ENCODE measurements at places on chromosomes 7 and 10. TPM values are rescaled to one million over a fixed set of nuclear protein-coding genes. Genes with fewer than 3 reads are reported as not detected.

DNA sequence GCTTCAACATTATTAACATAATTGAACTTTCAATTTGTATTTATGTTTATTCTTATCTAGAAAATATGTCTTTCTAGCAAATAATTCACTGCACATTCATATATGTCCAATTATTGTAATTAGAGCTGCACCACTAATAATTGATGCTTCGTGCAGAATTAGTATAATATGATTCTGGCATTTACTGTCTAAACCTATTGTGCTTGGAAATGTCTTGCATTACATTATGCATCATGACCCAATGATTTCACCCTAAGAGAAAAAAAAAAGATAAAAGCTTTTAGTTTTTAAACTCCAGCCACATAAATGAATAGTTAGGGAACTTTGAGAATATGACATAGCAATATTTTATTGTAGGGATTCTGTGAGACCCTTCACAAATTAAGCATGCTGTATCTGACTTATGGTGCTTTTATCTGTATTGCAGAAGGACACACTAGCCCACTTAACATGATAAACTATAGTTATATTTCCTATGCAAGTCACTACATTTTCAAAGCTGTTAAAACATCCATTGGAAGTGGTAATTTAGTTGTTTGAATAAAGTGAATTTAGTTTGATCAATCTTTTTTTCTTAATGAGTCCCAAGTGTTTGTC lies 1609.1 kb downstream of the REEP3 start:
- H3K27ac ChIP-seq: no peak overlapping the region
- H3K27me3 ChIP-seq: no peaks in the 10 kb centered on the region
- H3K4me1 ChIP-seq: no peaks in the 10 kb centered on the region
- H3K4me3 ChIP-seq: no peak overlapping the region
- no peak for DNase-seq
- H3K36me3 ChIP-seq: no peaks in the 10 kb centered on the region

DNA sequence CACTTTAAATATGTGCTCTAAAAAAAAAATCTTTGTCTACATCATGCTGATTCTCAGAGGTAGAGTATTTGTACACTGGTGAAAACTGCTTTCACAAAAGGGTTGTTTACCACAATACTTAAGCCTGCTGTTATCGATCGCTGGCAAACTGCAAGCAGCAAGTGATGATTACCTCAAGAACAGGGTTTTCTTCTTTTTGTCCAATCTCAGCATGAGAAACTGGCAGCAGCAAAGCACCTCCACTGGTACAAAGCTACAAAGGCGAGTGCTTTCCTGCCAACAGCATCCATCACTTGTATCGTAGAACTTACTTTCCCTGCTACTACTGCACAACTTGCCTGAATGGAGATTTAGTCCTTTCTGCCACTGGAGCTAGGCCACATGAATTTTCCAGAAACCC lies 276.5 kb downstream of the DGKB start:
- no peaks in the 10 kb centered on the region for H3K4me1 ChIP-seq
- H3K27ac ChIP-seq: no peak overlapping the region
- H3K36me3 ChIP-seq: no peaks in the 10 kb centered on the region
- DNase-seq: no peak
- H3K27me3 ChIP-seq: no peaks in the 10 kb centered on the region
- H3K4me3 ChIP-seq: no peak overlapping the region

GRCh38 chr10:11260170-11260569 lies 242.5 kb downstream of the CELF2 start:
- no peak for DNase-seq
- H3K36me3 ChIP-seq: peaks cover 6% of the 10 kb centered on the region
- H3K27ac ChIP-seq: no peak overlapping the region
- H3K4me3 ChIP-seq: no peak overlapping the region
- peaks cover 3% of the 10 kb centered on the region for H3K4me1 ChIP-seq

DNA sequence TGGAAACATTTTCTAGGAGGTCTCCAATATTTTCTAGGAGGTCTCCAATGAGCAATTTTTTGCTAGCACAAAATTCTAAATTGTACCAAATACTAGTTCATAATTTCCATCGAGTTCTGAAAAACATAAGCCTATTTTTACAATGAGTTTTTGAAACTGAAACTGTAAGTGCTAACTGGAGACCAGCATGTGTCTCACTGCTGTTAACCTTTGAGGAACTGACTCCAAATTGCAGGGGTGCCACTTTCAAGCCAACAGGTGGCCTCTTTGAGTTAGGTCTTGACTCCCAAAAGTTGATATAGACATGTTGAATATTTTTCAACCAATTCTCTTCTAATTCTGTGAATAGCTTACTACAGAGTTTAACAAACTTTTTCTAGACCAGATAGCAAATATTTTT lies 58.8 kb downstream of the CAV1 start:
- H3K27ac ChIP-seq: peak overlapping the region; percentile 56
- no peaks in the 10 kb centered on the region for H3K27me3 ChIP-seq
- no peak overlapping the region for H3K4me3 ChIP-seq
- H3K4me1 ChIP-seq: no peaks in the 10 kb centered on the region

- H3K4me3 ChIP-seq: no peak within 1 kb of the TSS
- DNase-seq: peak; percentile 64
- no peaks in the 10 kb centered on the region for H3K36me3 ChIP-seq
- no peaks in the 10 kb centered on the region for H3K27me3 ChIP-seq
- no peaks in the 10 kb centered on the region for H3K4me1 ChIP-seq
These were observed at the start of gene CLDN3 for GRCh38 chr7:73770002-73770859. TSS of gene CLDN3 (minus strand) at chr7:73770270. CDS start at chr7:73770049, 221 bp downstream.

DNA sequence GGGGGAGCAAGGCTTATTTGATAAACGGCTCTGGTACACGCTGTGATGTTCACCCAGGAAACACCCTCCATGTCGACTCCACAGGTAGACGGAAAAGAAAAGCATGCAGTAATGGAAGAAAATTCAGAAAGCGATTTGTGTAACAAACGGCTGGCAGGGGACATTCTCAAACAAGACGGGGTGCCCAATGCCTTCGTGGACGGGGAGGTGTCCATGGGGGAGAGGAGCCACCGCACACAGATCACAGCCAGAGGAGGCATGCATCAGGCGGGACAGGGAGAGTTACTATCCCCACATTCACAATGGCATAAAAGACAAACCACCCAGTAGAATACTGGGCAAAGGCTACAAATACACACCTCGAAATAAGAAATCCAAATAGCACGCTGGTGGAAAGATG lies 20.1 kb downstream of the CNPY1 start:
- peak; percentile 22 for DNase-seq
- no peaks in the 10 kb centered on the region for H3K27me3 ChIP-seq
- H3K4me1 ChIP-seq: no peaks in the 10 kb centered on the region

DNA sequence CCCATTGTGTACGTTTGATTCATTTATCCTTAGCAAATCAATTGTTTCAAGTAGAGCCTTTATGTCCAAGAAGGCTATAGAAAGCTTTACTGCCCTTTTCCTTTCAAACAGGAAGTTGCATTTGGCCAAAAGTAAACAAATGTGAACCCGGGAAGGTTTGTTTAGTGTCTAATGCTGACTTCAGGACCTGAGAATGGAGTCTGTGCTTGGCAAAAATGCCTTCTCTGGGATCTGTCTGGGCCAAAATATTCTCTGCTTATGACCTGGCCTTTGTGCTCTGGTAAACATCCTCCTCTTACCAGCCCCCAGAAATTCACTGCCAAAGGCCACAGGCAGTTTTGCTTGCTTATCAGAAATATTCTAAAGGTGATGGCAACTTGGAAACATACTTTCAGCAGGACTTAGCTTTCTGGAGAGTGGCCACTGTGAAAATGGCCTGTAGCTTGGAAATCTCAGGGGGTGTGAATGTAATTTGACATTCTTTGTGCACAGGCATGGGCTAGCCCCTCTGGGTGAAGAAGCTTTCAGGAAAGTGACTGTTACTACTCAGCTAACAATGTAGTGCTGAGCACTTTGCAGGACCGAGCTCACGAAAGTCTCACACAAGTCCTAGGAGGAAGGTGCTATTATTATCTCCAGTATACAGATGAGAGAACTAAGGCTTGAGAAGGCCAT lies 199.5 kb downstream of the PTEN start:
- no peak overlapping the region for H3K4me3 ChIP-seq
- H3K27ac ChIP-seq: peak overlapping the region; percentile 95
- DNase-seq: no peak
- H3K36me3 ChIP-seq: no peaks in the 10 kb centered on the region
- H3K4me1 ChIP-seq: no peaks in the 10 kb centered on the region
- no peaks in the 10 kb centered on the region for H3K27me3 ChIP-seq

- H3K27me3 ChIP-seq: no peaks in the 10 kb centered on the region
- H3K4me1 ChIP-seq: no peaks in the 10 kb centered on the region
- H3K4me3 ChIP-seq: no peak overlapping the region
- no peak overlapping the region for H3K27ac ChIP-seq
These were observed 46.8 kb downstream of the CDC14C start for GRCh38 chr7:48971173-48971572.

Gene CYP3A5
- not detected for total RNA-seq

- H3K36me3 ChIP-seq: no peaks in the 10 kb centered on the region
- no peaks in the 10 kb centered on the region for H3K4me1 ChIP-seq
- H3K27me3 ChIP-seq: no peaks in the 10 kb centered on the region
These were observed 33.6 kb downstream of the NKX6-2 start for GRCh38 chr10:132752378-132752777.

DNA sequence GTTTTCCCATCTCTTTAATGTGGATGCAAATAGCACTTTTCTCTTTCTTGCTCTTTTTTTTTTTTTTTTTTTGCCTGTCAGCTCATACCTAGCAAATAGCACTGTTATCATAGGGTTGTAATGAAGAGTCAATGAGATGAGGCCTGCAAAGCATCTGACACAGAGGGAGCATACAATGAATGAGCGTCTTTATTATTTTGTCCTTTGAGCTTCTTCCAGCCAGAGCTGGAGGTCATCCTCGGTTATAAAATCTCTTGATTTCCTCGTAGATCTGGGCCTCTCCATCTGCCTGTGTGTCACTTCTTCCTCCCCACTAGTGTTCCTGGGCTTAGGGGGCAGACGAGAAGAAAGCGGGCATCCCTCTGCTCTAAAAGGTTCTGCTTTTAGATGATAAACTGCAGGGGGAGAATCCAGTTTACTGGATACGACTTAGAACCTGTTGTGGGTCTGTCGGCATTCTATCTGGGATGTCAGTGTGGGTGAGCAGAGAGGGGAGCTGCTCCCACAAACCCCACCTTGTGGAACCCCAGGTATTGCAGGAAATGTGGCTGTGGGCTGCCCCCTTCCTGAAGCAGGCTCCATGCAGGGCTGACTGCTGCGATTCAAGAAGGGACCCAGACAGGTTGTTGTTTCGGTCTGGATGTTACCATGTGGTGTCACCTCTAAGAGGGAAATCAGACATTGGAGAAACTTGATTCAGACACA lies 135.8 kb upstream of the GPR26 start:
- no peaks in the 10 kb centered on the region for H3K27me3 ChIP-seq
- H3K4me3 ChIP-seq: no peak overlapping the region
- no peak overlapping the region for H3K27ac ChIP-seq
- DNase-seq: no peak
- no peaks in the 10 kb centered on the region for H3K36me3 ChIP-seq

Gene PDCD11
- 24.2 TPM for total RNA-seq

Data from aorta (tissue), 5 donors.